ENCODE measurements at places on chromosomes 6 and 20.

DNA sequence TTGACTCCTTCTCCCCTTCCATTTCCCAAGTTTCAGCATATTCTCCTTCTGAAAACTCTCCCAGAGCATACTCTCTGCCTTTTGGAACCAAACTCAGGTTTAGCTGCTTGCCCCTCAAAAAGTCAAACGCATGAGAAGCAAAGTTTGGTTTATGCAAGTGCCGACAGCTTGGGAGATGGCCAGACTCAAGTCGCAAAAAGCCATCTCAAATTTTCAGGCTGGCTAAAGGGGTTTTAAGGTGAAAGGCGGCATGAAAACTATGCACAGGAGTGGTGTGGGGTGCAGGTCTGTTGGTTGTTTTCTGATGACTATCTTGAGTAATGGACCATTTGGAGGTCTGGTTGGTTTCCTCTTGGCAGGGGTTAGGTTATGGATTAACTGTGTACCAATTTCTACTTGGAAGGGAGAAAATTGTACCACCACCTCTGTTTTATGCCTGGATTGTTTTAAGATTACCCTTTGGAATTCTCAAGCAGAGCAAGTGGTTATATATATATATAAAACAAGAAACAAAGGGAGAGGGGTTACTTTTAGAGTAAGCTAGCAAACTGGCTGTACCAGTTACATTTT, 52.4 kb upstream of the SCGN start:
- no peak for ATAC-seq

DNA sequence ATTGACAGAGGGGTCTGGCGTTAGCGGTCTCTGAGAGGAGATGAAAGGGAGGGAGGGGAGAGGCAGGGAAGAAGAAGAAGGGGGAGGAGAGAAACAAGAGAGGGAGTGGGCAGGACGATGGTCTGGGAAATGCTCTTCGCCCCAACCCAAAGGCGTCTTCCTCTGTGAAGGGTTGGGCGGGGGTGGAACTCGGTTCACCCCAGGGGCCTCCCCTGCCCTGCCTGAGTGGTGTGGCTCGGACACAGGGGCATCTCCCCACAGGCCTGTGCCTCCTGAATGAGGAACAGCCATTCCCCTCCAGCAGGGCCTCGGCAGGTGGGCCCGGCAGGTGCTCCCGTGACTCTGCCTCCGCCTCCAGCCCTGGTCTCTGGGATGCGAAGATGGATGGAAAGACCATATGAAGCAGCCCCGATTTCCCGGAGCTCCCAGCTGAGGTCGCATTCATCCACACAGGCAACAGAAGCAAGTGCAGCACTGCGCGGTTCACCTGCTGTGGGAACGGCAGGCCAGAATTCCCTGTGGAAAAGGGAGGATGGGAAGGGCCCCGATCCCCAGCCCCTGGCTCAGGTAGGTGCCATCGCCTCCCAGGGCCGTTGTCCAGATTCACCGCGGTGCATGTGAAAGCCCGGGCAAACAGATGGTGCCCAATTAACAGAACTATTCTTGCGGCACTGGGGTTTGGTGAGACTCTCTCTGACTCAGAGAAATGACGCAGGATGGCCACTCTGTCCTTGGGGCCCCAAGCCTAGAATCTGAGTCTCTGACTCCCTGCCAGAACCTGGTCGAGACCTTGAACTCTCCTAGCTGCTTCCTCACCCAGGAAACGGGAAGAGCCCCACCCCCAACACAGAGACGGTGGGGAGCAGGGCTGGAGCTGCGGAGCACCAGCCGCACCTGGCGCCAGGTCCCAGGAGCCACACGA, 29.4 kb upstream of the RPS6KA2 start:
- no peak for ATAC-seq

GRCh38 chr20:51401496-51401895, 141.0 kb downstream of the NFATC2 start:
- ATAC-seq = no peak

DNA sequence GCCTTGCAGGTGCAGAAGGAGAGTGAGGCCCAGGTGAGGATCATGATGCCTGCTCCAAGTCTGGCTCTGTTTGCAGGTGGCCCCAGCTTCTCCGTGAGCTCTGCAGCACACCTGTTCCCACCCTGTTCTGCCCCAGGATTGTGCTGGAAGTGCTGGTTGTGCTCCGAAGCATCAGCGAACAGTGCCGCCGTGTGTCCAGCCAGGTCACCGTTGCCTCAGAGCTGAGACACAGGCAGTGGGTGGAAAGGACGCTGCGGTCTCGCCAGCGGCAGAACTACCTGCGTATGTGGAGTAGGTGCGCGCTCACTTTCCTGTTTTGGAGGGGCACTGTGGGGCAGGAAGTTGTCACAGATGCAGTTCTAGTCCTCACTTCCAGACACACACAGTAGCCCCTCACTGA, 25.0 kb downstream of the ERMARD start:
- no peak for ATAC-seq

DNA sequence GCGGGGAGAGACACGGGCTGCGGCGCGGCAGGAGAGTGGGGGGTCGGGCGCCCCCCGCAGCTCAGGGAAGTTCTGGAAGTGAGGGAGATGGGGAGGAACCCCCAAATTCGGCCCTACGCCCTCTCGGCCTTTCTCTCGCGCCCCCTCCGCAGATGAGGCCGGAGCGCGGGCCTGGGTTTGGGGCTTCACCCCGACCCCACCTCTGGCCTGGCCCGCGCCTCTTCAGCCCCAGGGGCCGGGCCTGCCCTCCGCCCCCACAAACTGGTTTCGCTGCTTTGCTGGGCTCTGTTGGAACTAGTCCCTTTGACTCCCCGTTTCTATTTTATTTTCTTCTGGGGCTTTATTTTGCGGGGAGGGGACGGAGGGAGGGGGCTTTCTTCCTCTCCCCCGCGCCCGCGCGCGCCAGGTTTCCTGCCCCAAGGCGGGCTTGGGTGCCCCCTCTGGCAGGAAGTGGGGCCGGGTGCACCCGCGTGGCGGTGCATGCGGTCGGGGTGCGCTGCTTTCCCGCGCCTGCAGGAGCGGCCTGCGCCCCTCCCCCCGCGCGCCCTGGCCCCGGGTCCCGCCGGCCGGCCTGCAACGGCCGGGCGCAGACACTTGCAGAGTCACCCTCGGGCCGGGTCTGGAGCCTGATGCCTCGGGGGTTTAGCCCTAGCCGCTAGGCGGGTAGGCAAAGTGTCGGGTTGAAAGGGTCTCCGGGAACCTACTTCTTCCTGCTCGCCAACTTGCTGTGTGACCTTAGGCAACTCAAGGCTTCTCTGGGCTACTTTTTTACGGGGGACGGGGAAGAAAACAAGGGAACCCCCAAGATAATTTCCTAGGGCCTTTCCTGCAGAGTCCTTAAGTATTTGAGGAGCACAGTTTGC, 1.3 kb downstream of the HMGA1 start:
- no peak for ATAC-seq

DNA sequence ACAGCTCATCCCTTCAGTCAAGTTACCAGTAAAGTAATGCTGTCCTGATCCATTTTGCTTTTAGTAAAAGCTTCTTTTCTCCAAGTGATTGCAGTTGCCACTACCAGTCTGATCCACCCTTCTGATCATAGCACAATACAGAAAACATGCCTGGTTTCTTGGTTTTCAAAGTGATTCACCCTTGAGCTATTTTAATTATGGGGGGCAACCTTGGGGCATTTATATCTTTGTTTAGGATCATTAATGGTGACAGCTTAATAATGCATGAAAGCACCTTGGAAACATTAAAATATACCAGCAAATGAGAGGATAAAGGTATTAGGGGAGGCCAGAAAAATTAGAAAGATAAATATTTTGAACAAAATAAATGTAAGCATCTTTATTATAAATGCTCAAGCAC, 38.4 kb downstream of the LRRC1 start:
- ATAC-seq = no peak

- no peak for ATAC-seq
Observed at GRCh38 chr6:140043762-140044378, 669.4 kb upstream of the CITED2 start.

- no peak for ATAC-seq
Observed at GRCh38 chr6:156934069-156934460, 156.9 kb downstream of the ARID1B start.

DNA sequence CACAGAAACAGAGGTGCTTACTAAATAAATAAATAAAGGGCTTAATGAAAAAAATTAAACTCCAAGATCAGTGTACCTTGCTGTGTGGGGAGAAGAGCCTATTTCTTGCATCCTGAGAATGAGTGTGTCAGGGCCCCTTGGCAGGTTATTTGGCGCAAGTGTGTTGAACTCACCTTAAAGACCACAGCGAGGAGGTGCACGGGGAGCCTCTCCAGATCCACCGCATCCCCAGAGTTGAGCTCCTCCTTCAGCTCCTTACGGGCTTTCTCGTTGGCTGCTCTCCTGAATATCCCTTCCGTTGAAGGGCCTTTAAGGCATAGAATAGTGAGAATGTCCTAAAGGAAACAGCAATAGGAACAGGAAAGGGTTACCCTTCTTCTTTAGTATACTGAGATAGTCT, 3.6 kb downstream of the TAGAP start:
- ATAC-seq = no peak

- no peak for ATAC-seq
Observed at GRCh38 chr6:52620906-52621190, 44.0 kb upstream of the TRAM2 start.

Measured in gastroesophageal sphincter (tissue), 4 donors.